Hematopoietic multipotent progenitor cell treated with erythropoietin and hydrocortisone succinate and interleukin-3 and kit ligand, for 8 days (in vitro differentiated cells): ENCODE measurements at places on chromosomes 7 and 10.

DNA sequence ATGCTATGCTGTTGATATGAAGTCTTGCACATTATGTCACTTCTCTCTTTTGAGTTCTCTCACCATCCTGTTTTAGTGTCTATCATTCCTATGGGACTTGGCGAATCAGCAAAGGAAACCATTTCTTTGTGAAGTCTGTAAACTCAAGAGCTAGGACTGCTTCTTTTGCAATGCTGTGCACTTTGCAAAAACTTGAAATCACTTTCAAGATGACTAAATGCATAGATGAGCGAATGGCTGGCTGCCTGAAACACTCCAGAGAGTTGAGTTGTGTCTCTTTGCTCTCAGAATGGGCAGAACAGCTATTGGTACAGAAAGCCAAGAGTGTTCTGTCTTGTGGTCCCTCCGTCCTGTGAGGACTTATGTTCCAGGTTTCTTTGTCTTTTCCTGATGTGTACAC, 18.3 kb upstream of the ELMO1 start:
- no peak for DNase-seq

DNA sequence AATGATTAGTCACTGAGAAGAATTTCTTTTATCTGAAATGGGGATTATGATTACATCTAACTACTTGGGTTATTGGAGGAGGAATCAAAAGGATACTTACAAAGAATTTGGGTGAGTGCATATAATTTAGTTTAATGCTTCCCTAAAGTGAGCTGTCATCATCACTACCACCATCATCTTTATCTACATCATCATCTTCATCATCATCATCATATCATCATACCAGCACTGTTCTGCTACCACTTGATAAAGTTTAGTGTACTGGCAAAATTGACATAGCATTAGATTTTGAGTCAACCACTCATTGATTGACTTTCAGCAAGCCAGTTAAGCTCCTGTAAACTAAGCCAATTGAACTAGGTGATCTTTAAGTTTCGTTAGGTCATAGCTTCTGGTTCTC, 245.6 kb upstream of the DKK1 start:
- no peak for DNase-seq

DNA sequence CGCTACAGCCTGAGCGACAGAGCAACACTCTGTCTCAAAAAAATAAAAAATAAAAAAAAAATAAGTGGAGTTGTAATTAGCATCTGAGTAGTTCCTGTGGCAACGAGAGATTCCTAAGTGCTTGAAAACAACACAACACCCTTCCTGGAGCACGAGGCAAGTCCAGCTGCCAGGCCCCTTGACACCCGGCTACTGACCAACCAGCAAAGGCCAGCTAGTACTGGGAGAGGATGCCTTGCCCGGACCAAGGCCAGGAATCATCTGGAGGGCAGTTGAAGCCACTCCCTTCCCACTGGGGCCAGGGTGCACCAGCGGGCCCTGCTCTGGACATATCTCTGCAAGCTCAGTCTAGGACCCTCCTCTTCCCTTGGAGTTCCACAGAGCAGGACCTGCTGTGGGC, 536 bp downstream of the C10orf105 start:
- no peak for DNase-seq

GRCh38 chr7:38162036-38162435, 16.0 kb upstream of the STARD3NL start:
- DNase-seq, result no peak

GRCh38 chr10:84039957-84040356, 99.4 kb upstream of the GHITM start:
- no peak for DNase-seq

- DNase-seq, result peak; percentile 54
These were observed 10.4 kb upstream of the PRKG1 start for GRCh38 chr10:51063659-51064535.

DNA sequence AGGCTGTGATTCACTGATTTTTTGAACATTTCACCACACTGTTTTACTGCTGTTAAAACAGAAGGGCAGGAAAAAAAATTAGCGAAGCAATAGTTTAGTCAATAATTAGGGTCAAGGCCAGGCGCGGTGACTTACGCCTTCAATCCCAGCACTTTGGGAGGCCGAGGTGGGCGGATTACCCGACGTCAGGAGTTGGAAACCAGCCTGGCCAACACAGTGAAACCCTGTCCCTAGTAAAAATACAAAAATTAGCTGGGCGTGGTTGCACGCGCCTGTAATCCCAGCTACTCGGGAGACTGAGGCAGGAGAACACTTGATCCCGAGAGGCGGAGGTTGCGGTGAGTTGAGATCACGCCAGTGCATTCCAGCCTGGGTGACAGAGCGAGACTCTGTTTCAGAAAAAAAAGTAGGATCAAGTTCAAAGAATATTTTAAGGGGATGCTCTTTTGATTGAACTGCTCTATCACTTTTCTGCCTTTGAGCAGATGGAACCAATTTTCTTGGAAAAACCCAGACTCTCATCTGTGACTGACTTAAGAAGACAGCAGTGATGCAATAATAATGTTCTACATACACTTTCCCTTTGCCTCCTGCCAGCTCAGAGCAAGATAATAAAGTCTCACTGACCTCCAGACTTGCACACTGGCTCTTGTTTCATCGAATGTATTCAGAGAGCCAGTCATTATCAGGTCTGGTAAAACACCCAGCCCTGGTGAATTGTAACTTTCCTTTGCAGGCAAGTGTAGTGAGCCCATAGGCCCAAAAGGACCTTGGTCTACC, 1.6 kb upstream of the PPA1 start:
- no peak for DNase-seq

GRCh38 chr7:67928141-67928540, 931.5 kb downstream of the TYW1 start:
- no peak for DNase-seq

DNA sequence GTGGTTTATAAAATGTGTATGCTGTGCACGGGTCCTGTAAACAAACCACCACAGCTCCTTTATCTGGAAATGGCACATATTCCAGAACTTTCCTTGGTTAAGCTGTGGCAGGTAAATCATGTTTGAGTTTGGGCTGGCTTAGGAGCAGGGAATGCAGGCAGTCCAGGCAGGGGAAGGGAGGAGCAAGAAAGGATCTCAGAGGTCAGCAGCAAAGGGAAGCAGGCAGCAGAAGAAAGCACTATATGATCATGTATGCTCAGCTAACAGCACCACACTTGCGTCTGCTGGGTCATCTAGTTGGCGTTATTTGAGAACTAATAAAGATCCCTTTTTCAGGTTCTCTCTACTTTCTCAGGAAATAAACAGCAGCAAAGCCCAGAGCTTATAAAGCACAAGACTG, 7.8 kb downstream of the ICA1 start:
- no peak for DNase-seq
